ENCODE measurements at places on chromosomes 2 and 18.

DNA sequence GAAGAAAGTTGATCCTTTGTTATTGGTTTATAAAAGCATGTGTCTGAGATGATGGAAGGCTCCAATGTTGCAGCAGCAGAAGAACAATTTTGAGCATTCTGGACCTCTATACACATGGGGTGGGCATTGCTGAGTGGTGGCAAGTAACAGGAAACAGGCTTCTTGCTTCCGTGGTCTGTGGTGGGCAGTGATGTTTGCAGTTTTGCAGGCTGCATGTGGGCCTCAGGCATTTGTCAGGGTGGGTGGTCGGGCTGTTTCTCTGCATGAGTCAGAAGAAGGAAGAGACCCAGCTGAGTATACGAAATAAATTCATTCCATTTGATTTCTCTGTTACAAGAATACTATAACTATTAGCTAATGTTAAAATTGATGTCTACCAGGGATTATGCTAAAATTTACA is 239.5 kb upstream of the COL3A1 start:
- DNase-seq = no peak

- DNase-seq = no peak
Measured at GRCh38 chr2:170073288-170073687, 104.7 kb upstream of the MYO3B start.

- no peak for DNase-seq
Measured at GRCh38 chr2:7653617-7654016, 736.4 kb downstream of the RNF144A start.

GRCh38 chr18:63683890-63684289 is 18.9 kb upstream of the SERPINB11 start:
- no peak for DNase-seq

DNA sequence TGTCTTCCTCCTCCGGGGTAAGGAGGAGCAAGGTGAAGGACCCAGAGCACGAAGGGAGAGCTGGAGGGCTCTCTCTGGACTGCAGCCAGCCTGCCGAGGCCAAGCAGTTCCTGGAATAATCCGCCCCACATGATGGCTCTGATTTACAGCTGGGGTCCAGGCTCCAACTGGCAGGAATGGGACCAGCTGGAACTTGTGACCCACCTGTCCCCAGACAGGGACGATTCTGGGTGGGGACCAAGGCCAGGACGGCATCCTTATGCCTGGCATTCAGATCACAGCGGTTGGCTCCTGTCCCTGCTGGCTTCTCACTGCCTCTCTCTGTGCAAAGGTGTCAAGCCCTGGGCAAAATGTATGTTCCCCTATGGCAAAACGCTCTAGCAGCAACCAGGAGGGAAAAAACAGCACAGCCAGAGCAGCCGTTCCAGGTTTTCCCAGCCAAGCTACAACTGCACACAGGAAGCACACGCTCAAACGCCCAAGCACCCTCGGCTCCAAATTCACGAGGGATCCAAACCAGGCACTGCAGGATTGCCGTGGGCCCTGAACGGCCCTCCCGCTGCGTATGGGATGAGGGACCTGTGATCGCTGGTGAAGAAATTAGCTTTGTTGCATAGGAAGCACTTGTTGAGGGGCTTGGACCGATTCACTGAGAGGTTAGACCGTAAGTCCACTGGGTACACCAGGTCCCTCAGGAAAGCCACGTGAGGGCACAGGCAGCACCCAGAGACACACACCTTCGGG is 35.8 kb downstream of the FAM178B start:
- no peak for DNase-seq

DNA sequence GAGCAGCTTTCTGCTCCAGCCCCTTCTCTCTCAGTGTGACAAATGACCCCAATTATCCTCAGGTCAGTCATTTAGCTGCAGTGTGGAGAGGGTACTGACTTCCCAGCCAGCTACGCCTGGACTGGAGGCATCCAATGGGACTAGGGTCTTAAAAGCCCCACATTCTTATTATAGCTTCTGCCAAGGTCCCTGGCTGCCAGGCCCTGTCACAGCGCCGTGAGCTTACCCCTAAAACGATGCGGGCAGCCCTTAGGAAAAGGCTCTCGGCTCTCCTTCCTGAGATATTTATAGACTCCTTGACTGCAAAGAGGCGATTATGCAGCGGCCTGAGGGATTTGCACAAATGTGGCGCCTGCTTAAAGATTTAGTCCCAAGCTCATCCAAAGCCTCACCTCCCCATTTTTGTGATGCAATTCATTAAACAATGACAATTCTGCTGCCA is 69.2 kb upstream of the EDAR start:
- DNase-seq = no peak

DNA sequence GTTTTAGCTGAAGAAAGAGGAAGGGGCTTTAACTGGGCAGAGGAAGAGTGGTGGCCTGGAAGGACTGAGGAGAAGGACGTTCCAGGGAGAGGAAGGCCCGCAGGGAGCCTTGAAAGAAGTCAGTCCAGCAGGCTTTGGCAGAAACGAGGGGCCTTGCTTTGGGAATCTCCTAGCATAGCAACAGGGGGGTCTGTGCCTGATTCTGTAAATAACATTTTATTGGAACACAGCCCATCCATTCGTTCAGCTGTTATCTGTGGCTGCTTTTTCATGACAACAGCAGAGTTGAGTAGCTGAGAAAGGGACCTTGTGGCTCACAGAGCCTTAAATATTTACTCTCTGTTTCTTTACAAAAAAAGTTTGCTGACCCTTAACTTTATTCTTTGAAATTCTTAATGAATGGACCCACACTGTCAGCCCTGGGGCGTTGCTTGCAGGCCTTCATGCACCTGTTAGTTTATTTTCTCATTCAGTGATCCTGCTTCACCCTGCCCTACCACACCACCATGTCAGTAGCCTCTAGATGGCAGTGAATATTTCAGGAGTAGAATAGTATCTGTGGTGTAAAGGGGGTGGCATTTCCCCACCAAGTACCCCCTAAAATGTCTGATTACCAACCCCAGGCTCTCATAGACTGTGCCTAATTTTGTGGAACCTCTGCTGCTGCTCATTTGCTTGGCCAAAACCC is 61.0 kb downstream of the MGAT5 start:
- no peak for DNase-seq

DNA sequence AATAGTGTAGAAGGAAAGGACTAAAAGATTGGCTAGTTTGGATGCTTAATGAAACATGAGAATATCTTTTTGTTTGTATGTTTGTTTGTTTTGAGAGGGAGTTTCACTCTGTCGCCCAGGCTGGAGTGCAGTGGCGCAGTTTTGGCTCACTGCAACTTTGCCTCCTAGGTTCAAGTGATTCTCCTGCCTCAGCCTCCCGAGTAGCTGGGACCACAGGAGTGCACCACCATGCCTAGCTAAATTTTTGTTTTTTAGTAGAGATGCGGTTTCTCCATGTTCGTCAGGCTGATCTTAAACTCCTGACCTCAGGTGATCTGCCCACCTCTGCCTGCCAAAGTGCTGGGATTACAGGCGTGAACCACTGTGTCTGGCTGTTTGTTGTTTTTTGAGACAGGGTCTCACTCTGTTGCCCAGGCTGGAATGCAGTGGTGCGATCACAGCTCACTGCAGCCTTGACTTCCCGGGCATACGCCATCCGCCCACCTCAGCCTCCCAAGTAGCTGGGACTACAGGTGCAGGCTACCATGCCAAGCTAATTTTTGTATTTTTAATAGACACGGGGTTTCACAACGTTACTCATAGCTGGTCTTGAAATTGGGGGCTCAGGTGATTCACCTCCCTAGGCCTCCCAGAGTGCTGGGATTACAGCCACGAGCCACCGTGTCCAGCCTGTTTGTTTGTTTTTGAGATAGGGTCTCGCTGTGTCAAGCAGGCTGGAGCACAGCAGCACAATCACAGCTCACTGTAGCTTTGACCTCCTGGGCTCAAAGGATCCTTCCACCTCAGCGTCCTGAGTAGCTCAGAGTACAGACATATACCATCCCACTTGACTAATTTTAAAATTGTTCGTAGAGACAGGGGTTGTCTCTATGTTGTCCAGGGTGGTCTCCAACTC is 209.2 kb downstream of the MYCN start:
- DNase-seq = no peak

DNA sequence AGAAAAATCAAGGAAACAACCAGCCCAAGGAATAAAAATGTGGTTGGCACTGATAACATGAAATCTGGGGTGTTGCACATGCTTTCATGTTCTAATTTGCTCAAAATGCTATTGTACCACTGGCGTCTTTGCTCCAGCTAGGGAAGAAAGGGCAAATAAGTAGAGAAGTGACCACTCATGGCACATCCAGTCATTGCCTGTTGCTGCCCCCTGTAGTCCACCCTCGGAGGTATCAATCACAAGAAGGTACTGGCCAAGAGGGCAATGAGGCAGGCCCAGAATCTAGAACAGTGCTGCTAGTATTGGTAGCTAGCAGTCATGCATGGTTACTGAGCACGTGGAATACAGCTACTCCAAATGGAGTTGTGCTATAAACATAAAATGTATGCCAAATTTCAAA is 213.4 kb downstream of the CDCA7 start:
- no peak for DNase-seq

- DNase-seq = no peak
Measured at GRCh38 chr2:18209934-18210639, 331.6 kb downstream of the KCNS3 start.

GRCh38 chr2:189848276-189848675 is 64.0 kb downstream of the PMS1 start:
- DNase-seq = no peak

DNA sequence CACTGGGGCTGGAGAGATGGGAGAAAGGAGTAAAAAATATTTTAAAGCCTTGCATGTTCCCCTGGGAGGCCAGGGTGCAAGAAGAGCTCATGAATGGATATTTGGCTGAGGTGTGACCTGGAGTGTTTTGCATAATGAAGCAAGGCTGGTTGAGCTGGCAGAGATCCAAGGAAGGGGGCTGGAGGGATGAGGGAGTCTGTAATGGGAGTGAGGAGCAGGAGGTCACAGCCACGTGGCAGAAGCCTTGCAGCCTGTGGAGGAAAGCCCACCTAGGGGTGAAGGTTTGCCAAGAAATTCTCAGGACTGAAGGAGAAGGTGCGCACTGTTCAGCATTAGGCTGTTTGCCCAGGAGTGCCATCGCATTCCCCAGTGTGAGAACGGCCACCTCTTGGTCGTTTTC is 40.3 kb upstream of the ATP8B1 start:
- DNase-seq = no peak

DNA sequence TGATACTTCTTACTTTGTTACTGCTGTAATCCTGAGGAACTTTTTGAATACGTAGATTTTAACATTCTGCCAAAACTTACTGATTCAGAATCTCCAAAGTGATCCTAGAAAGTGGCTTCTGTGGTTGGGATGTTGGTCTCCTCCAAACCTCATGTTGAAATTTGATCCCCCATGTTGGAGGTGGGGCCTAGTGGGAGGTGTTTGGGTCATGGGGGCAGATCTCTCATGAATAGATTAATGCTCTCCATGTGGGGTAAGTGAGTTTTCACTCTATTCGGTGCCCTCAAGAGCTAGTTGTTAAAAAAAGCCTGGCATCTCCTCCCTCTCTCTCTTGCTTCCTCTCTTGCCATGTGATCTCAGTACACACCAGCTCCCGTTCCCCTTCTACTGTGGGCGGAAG is 329.9 kb downstream of the HRH4 start:
- DNase-seq = no peak

GRCh38 chr2:669323-669722 is 7.9 kb downstream of the TMEM18 start:
- no peak for DNase-seq

- DNase-seq = no peak
Measured at GRCh38 chr2:237574467-237574866, 8.1 kb downstream of the PRLH start.

DNA sequence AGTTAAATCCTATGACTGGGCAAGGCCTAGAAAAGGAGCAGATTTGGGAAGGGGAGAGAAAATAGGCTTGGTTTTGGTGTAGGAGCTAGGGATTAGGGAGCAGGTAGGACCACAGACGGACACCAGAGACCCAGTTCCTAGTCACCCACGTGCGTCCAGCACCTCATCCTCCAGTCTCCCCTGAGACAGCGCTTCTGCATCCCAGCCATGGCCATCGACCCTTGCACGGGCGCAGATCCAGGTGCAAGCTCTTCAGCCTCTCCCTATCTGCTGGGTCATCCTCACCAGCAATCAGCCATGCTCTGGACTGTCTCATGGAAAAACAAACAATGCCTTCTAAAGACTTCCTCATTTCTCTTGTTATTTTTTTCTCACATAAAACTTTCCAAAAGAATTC is 246.8 kb upstream of the RAB6C start:
- DNase-seq = no peak

- no peak for DNase-seq
Measured at GRCh38 chr18:28158083-28158581, 18.8 kb downstream of the CDH2 start.

DNA sequence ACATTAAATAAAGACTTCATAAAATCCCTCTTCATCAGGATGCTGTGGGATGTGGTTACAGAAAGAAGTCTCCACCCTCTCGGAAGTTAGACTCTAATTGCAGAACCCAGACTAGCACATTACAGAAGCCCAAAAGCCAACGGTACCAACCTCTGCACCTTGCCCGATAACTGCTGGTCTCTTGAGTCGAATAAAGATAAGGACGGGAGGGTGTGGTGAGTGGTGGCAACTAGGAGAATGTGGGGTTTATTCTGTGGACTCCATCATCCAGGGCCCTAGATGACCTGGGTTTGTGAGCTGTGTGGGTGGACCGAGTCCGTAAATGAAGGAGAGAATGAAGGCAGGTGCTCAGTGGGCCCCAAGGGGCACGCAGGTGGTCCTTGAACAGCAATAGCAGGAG is 462.8 kb upstream of the ID2 start:
- DNase-seq = no peak

GRCh38 chr2:206204710-206205109 is 45.0 kb downstream of the EEF1B2 start:
- DNase-seq = no peak

Measured in activated T-helper 2 cell treated with anti-CD3 and anti-CD28 coated beads, Interferon-gamma antibody, Interleukin-2, Interleukin-4, amounts not matched to agents 10 μg/mL and 5 μg/mL and 100 μg/mL, durations not matched to agents 14 hours and 24 hours and 36 hours (primary cell).